Stimulated activated naive CD4-positive, alpha-beta T cell treated with Interleukin-2 at 50 U/mL for 16 hours (primary cell): ENCODE measurements at places on chromosomes 7 and 10.

DNA sequence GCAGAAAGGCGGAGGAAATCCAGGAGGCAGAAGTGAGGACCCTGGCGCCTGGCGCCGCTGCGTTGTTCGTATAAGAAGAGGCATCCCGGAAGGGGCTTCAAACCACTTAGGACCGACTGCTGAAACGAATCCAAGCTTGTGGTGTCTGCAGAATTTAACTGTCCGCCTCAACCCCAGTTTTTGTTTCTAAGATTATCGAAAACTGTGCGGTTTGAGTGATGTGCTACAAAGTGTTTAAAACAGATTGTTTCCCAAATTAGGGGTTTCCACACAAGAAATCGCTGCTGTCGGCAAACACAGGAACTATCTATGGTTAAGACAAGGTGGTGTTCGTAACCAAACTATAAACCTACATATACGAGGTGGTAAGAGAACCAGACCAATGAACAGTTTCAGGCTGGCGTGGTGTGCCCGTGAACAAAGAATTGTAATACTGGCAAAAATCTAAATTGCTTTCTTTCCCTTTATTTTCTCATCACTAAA, 835 bp upstream of the DGKI start:
- no peak for DNase-seq

- DNase-seq: no peak
These were observed at the start of gene SFTPA2 for GRCh38 chr10:79560160-79560709. TSS of gene SFTPA2 (minus strand) at chr10:79560407. CDS start at chr10:79559483, 924 bp downstream.

- DNase-seq: no peak
These were observed 339.5 kb downstream of the ELMO1 start for GRCh38 chr7:37109016-37109683.

- DNase-seq: no peak
These were observed 17.9 kb downstream of the ZNF488 start for GRCh38 chr10:47366181-47366631.

- no peak for DNase-seq
These were observed at the start of gene ADGRA1 for GRCh38 chr10:133087679-133088178. TSS of gene ADGRA1 (plus strand) at chr10:133087924. CDS start at chr10:133088910, 986 bp downstream.

- DNase-seq: peak; percentile 61
These were observed at the start of gene PTPRE for GRCh38 chr10:127906548-127907377. TSS of gene PTPRE (plus strand) at chr10:127907103. CDS start at chr10:128040882, 133,779 bp downstream.

DNA sequence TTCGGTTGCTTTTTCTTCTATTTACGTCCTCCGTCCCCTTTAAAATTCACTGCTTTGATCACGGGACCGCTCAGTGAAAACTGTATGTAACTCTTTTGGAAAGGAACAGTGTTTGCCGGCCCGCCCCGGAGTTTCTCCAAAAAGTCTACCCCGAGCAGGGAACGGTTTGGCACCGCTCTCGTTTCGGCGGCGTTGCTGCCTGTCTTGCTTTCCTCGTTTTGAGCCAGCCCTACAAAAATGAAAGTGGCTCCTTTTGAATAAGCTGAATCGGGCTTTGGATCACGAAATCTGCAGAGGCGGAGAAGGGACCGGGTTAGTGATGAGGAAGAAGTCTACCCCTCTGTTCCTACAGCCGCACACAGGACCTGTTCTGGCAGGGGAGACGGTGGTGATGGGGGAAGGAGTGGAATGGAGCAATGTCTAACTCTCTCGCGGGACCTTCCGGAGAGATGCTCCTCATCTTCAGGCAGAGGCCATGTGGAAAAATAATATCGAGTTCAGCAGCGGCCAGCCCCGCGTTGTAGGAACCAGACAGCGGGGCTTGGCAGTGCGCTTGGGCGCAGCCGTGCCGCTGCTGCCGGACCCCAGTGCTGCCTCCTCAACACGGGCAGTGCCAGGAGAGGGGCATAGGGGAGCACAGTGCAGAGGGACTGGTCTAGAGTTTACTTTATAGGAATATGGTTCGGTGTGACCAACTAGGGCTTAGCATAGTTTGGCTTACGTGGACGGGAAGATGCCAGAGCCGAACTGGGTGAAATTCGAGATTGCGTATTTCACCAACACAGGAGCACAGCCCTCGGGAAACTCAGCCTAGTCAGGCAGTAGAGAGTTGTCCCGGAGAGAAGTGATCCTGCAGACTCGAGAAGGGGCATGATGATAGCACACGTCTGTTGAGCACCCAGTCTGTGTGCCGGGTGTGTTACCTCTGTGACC, 1.4 kb downstream of the HTRA1 start:
- no peak for DNase-seq

DNA sequence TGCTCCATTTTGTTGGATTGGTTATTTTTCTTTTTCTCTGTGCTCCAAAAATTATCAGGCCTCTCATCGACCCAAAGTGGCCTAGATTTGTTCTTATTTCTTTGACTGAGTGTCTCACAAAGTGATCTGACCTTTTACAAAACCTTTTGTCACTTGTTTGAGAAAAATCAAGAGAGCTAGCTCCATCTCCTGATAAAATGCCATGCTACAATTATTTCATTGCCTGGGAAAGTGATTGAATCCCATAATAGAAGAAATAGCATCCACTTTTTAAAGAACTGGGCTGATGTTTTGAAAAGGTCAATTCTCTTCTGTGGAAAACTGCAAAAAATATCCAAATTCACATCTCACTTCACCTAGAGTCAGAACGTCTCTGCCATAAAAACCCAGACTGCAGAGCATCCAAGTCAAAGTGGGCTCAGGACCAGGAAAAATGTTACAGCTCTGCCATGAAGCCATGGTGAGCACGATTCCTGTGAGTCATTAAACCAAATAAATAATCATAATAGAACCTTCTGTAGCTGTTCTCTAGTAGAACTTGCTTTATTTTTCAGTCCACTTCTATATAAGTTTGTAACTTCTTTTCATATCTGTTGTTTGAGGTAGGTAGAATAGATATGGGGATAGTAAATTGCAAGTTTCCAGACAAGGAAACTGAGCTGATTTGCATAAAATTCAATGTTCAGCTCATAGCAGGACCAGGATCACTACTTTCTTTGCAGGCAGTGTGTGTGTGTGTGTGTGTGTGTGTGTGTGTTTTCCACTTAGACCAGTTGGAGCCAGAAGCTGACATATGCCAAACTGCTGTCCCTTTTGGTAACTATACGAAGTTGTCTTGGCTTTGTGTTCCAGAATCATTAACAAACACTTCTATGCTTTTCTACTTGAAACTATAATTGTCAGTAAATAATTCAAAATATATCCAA, 632.5 kb upstream of the ANKRD30A start:
- no peak for DNase-seq

GRCh38 chr10:20686015-20686635, 211.0 kb downstream of the NEBL start:
- no peak for DNase-seq

DNA sequence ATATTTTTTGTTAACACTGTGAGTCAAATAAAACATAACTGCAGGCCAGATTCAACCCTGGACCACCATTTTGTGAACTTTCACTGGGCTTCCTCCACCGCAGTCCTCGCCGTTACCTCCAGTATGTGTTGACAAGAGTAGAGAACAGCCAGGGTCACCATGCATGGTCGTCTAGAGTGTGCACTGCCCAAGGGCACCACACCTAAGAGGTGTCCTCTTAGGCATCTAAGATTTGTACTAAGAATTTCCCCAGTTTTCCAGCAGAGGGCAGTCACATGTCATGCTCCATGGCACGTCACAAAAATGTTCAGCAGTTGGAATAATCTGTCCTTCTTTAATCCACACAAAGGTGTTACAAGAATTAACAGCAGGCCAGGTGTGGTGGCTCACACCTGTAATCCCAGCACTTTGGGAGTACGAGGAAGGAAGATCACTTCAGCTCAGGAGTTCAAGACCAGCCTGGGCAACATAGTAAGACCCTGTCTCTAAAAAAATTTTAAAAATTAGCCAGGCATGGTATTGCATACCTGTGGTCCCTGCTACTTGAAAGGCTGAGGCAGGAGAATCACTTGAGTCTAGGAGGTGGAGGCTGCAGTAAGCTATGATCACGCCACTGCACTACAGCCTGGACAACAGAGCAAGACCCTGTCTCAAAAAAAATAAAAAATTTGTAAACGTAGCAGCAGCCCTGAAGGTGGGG, 71.2 kb upstream of the FOXK1 start:
- peak; percentile 20 for DNase-seq

DNA sequence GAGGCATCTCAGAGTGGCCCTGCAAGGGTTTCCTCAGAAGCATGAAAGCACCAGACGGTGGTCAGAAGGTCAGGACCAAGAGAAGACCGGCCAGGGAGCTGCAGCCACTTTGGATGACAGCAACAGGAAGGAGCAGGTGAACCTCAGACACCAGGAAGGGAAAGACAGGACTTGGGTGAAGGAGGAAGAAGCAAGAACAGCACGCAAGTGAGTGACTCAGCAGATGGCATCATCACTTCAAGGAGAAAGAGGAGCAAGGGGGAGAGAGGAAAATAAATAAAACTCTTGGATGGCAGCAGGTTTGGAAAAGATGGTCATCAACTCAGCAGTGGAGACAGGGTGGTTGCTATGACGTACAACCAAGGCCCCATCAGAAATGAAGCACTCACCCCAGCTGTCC, 31.6 kb downstream of the NCAPG2 start:
- no peak for DNase-seq

DNA sequence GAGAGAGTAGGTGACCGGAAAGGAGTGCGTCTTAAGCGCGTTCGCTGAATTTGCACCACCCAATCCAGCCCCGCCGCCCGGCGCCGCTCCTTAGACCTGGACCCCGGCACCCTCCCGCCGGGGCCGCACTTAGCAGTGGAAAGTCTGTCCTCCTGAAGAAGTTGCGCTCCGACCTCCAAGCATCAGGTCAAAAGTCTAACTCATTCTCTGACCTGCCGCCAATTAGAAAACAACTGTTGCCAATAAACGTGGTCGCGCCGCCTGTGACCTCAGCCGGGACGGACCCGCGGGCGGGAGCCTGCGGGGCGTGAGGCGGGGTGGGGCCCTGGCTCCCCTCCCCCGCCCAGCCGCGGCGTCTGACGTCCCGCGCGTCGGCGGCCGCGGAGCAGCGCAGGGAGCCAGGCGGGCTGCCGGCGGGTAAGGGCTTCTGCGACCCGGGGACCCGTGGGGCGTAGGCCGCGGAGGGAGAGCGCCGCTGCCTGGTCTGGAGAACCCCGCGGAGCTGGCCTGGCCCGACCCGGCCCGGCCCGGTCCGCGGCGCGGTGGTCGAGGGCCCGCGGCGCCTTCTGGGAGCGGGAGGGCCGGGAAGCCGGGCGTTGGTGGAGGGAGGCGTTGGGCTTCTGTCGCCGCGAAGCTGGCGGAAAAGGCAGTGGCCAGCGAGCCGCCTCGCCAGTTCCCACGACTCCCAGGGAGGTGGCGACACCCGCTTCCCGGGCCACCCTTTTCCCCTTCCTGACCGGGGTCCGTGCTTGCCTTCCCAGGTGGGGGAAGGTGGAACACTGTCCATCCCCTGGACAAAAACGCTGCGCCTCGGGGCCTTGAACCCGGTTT, at the start of gene BCAP29:
Gene BCAP29, plus strand, starts transcription at position 362 of the 831 bp plus-strand sequence. CDS start 527 bp downstream, outside the sequence.
- DNase-seq: peak; percentile 68

DNA sequence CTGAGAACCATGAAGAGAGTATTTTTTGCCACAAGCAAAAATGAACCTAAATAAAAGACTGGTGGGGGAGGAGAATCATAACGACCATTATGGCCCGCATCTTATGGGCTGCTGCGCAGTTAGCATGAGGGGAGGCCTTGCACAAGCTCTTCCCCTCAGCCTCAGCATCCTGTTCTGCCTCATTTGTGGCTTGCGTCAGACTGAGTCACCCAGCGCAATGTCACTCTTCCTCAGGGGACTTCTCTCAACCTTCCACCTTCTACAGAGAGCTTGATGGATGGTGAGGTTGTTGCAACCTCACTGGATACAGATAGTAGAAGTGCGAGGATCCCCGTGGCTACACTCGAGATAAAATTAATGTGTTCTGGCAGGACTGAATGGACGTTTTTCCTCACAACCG, 16.8 kb upstream of the GPR15LG start:
- no peak for DNase-seq

DNA sequence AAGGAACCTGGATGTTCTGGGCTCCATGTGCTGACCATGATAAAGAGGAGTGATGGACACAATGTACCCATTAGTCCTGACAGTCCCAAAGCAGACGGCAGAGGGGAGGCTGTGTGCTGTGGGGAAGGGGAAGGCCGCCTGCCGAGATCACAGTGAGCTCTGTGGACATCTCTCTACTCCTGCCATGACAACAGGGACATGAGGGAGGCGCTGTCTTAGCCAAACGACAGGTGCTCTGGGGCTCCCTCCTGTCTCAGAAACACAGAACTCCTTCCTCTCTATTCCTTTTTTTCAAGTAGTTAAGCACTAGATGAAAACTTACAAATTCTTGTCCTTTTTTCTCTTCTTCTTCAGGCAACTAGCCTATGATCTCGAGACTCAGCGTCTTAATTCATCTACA, 113.1 kb downstream of the RNF32 start:
- no peak for DNase-seq

- DNase-seq: no peak
These were observed 62.3 kb downstream of the OSBPL3 start for GRCh38 chr7:24917510-24918239.

DNA sequence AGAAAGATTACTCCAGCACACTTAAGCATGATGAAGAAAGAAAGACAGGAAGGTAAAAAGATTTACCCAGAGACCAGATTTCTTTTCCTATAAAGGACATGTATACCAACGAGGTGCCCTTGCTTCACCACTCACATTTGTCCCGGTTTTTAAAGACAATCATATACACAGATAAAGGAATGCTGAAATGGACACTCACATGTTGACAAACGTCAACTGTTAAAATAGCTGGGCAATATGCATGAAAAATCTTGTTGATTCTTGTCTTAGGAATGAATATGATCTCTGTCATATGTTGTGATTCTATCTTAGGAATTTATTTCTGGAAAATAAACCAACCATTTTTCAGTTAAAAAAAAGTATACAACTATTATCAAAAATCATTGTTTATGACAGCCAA, 158.2 kb downstream of the SRPK2 start:
- DNase-seq: no peak

GRCh38 chr7:150902078-150903033, 50.0 kb downstream of the AOC1 start:
- DNase-seq: no peak

- DNase-seq: no peak
These were observed 465.1 kb downstream of the ATRNL1 start for GRCh38 chr10:115558252-115558651.

DNA sequence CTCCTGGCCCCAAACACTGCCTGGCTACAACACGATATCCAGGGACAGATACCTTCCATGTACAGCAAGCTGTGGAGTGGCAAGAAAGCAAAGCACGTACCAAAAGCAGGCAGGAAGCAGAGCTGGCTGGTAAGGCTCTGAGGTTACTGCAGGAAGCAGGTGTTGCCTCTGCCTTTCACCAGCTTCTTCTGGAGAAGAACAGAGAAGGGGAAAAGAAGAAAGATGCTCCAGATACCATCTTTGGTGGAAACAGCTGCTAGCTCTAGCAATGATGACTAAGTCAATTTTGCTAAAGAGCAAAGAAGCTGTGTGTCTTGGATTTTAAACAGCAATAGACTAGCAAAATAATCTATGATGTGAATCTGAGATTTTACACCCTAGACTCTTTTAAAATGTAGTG, 34.9 kb upstream of the PRSS1 start:
- no peak for DNase-seq
